ENCODE measurements at places on chromosomes 7 and 10.
A peak's percentile ranks its signal among the peaks of the same experiment; 100 is the strongest.

GRCh38 chr10:5545778-5546710, 21.3 kb downstream of the CALML3 start:
- no peak for DNase-seq

- no peak for DNase-seq
Measured at GRCh38 chr7:124030964-124031363, 1.9 kb downstream of the TMEM229A start.

- no peak for DNase-seq
Measured at GRCh38 chr7:82049891-82050533, 280.2 kb upstream of the HGF start.

- DNase-seq: no peak
Measured at GRCh38 chr10:58573144-58573543, 60.5 kb downstream of the BICC1 start.

DNA sequence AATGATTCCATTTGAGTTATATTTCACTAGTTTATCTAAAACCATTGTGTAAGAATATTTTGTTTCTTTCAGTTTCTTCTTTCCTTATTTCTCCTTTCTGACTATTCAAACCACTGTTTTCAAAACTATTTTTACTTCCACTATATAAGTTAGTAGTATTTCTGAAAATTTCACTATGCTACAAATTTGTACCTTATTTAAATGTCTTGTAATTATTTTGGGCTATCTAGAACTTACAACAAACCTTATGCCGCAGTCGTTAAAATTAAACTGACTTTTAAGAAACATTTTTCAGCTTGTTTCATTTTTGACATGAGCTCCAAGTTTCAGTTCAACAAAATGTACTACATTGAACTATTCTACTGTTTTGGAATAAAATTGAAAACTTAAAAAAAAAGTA, 1.8 kb downstream of the TFEC start:
- DNase-seq: no peak

DNA sequence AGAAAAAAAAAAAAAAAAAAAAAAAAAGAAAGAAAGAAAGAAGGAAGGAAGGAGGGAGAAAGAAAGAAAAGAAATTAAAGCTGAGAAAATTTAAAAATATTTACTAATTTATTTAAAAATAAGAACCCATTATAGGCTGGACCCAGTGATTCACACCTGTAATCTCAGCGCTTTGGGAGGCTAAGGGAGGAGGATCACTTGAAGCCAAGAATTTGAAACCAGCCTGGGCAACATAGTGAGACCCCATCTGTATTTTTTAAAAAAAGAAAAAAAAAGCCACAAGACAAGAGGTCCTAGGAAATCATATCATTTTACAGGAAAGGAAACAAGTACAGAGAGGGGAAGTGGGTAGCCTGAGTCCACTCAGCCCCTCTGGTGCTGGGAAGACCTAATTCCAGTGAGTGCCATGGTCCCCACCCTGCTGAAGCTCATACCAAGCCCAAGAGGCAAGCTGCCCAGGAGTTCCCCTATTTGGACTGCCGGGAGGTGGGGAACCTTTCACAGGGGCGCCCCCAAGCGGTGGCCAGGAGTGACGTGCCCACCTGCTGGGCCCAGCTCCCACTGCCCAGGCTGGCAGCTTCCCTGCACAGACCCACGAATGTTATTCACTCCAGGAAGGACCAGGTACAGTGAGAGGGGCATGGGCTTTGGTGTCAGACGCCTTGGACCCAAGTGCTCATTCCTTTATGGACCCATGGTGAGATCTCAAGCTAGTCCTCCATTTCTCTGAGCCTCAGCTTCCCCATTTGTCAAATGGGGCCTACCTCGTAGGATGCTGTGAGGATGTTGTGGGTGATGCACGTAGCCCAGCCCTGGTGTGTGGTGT, 133.6 kb downstream of the ZMIZ1 start:
- DNase-seq: peak; percentile 36

- DNase-seq: no peak
Measured at GRCh38 chr10:30056767-30057355, 2.5 kb downstream of the JCAD start.

GRCh38 chr7:88396295-88396947, 89.7 kb upstream of the STEAP4 start:
- DNase-seq: no peak

- no peak for DNase-seq
Measured at GRCh38 chr10:69151984-69152383, 28.0 kb downstream of the VPS26A start.

GRCh38 chr10:93006435-93007039, 54.1 kb upstream of the CYP26C1 start:
- peak; percentile 5 for DNase-seq

- peak; percentile 55 for DNase-seq
Measured at GRCh38 chr7:123624527-123625183, 23.0 kb downstream of the ASB15 start.

DNA sequence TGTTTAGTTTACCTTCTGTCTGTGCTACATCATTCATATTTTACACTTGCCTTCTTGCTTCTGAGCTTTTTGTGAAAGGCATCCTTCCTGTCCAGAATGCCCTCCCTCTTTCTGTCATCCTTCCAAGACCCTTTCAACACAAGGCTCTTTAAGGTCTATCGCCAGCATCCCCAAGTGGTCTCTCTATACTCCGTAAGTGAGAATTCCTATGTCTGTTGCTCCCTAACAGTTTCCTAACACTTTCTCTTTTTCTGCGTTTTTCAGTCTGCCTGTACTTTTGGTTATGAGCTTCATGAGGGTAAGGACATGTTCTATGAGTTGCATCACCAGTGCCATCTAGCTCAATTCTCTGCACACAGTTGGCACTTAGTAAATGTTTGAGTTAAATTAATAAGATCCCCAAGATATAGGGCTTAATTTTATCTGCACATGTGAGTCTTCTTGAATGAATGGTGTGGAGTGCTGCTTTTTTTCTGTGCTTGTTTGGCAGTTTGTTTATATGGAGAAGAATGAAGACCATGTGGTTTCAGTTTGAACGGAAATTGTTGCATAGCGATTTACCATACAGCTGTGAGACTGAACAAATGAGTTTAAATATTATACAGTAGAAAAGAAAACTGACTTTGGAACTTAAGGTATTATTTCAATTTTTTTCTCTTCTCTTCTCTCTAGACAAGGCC, 29.4 kb downstream of the RABGEF1 start:
- DNase-seq: no peak

DNA sequence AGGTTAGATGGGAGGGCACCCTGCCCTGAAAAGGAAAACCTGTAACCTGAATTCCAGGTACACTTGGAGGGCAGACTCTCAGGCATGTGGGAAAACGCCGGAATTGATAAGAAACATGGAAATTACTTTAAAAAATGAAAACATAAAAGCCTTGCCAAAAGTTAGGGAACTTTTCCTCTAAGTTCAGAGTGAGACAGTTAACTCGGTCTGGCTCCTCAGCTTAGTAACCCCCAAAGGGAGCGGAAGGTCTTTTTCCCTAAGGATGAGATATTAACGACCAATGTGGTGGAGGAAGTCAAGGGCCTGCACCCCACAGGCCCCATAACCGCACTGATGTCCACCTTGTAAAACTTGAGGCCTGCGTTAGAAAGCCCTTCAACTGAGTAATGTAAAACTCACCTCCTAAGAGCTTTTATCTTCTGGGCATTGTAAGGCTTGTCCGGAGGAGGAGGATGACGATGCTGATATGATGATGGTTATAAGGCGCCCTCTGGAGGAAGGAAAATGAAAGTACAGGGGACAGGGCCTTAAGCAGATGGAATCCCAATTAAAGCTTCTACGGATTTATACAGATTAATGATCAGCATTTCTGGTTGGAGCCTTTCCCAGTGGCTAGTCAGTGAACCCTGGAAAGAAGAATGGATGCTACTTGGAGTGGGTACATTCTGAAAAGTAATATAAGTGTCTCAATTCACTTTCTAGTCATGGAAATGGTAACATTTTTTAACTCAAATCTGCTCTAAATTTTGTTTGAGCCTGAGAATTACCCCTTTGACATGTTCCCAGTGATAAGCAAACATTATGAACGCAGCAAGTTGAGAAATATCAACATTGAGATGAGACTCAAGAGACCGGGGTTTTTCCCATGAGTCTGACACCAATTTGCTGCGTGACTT, 694 bp downstream of the COL1A2 start:
- DNase-seq: peak; percentile 25

- DNase-seq: no peak
Measured at GRCh38 chr7:128170461-128170860, 70.6 kb upstream of the LEP start.

GRCh38 chr10:11176746-11177145, 159.1 kb downstream of the CELF2 start:
- DNase-seq: peak; percentile 68

- DNase-seq: no peak
Measured at GRCh38 chr10:109676703-109677102, 246.6 kb downstream of the XPNPEP1 start.

DNA sequence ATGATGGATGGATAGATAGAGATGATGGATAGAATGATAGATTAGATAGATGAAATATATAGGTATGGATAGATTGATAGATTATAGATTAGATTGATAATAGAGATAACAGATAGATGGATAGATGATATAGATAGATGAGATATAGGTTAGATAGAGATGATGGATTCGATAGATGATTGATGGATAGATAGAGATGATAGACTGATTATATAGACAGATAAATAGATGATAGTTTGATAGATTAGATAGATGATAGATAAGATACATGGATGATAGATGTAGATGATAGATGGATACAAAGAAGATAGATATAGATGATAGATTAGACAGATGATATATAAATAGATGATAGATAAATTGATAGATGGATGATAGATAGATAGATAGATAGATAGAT, 448.1 kb downstream of the GALNT17 start:
- DNase-seq: no peak

GRCh38 chr10:24908793-24909423, 43.5 kb downstream of the PRTFDC1 start:
- DNase-seq: no peak

Data from CD4-positive, alpha-beta T cell treated with Interleukin-12 subunit alpha and Interleukin-12 subunit beta, for 1 hour (primary cell).